H1 (cell line): ENCODE measurements at places on chromosomes 5 and 9. TPM values are rescaled to one million over a fixed set of nuclear protein-coding genes. Genes with fewer than 3 reads are reported as not detected.

- peak; percentile 91 for DNase-seq
Observed at GRCh38 chr9:74770508-74771261, 117.0 kb downstream of the TRPM6 start.

DNA sequence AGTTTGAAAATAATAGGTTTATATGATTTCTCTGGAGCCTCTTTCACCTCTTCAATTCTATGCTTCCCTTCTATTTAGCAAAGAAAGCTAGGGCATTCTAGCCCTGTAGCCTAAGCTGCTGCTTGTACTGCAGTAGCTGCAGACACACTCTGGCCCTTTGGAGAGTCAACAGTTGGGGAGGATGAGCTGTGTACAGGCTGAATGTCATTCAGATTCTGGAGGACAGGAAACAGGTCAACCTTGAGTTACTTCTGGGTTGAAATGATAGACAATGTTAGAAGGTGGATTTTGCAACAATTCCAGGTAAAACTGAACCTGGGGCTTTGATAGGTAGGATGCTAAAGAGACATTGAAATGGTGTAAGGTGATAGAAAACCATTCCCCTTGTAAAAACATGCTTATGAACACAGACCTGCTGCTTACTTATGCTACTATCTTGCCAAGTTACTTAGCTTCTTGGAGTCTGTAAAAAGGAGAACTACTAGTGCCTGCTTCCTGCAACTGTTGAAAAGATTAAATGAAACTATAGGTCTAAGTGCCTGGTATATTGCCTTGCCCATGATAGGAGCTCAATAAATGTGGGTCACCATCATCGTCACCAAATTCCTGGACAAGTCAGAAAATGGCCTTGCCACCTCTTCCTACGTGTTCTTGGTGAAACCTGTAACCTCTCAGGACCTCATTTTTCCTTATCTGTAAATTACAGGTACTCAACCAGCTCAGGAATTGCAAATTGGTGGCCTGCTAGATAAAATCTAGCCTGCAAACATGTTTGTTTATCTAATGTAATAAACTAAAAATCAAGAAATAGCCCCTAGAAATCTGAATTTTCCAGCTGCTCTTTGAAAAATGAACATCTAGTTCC, 83.7 kb downstream of the GALNT10 start:
- DNase-seq, result no peak

DNA sequence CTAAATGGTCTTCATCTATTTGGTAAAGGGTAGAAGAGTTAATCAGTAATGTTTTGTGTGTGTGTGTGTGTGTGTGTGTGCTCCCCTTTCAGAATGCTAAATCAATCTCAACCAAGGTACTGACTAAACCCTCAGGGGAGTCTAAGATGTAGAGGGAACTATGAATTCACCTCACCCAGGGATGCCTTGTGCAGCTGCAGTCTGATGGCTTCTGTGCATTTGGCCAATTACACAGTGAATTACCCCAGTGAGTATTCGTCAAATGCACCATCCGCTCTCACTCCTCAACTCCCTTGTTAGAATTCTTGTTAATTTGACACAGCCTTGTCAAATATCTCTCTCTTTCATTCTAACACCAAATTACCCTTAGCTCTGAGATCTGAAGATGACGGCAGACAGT, 234.6 kb downstream of the GABRB2 start:
- DNase-seq, result no peak

GRCh38 chr9:69180670-69181069, 6.6 kb downstream of the TJP2 start:
- no peak for DNase-seq

DNA sequence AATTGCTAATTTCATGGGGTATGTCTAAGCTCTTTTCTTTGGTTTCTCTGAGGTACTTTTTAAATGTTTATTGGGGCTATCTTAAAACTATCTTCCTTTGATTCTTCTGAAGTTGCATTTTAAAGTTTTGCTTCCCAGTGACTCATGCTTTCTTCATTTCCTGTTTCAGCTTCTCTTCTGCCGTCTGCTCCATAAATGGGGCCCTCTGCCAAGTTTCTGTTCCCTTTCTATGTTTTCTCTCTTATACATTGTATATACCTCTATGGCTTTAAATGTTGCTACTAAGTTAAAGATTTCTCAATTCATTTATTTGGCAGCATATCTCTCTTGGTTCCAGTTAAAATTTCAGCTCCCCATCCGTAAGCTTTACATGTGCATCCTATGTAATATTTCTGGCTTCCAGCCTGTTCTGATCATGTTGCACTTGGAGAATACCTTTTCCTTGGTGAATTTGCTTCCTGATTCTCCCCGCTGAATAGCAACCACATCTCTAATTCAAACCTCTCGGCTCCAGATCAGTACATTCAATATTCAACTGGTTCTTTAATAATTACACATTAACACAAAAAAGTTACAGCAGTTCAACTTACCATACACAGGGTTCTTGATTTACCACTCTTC, 125.3 kb downstream of the ST8SIA4 start:
- DNase-seq, result no peak

DNA sequence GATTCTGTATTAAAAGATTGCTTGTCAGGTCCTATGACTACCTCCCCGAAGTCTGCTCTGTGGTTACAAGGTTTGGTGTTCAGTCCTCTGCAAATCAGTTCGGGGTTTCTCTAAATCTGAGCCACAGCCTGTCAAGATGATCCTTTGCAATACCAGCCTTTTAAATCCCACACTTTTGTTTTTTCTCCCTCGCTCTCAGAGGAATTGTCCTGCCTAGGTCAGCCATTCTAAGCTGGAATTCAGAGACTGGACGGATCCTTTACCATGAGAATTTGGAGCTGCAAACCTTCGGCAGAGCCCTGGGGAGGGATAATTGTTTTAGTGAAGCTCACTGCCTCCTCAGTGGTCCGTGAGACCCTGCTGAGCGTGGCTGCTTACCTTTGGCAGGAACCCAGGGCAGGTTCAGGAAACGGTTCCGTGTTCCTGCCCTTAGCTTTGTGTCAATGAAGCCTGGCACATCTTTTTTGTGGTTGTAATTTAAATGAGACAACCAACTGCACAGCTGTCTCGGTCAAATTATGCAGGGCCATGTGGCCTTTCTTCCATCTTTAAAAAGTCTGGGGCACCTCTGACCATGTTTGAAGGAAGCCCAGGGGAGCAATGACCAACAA, 47.2 kb downstream of the EBF1 start:
- no peak for DNase-seq

DNA sequence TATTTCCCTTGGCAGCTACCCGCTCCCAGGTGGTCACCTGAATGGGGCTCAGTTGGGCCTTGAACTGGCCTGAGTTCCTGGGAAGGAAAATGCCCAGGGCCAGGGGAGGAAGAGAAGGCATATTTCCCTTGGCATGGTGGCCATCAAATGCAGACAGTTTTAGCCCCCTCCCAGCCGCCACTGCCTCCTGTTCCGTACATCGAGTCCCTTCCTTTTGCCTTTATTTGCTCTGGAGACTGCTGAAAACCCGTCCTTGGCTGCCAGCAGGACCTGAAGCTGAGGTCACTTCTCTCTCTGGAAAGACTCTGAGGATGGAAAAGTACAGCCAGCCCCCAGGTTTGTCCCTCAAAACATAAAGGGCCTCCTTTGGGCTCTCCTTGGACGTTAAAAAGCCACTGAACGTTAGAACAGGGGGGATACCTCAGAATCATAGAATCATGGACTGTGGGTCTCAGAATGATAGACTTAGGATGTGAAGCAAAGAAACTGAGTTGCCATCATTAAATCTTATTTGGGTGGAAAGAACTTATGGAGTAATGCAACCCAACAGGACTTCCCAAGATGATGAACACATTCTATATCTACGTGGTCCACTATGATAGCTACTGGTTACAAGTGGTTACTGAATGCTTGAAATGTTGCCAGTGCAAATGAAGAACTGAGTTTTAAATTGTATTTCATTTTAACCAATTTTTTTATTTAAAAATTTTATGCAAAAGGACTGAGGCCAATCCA, 7.1 kb downstream of the SPARC start:
- DNase-seq, result no peak

- DNase-seq, result no peak
Observed at GRCh38 chr5:168332042-168332441, 40.6 kb downstream of the WWC1 start.

- DNase-seq, result no peak
Observed at GRCh38 chr5:36660397-36661049, 54.1 kb downstream of the SLC1A3 start.

- DNase-seq, result no peak
Observed at GRCh38 chr5:178460174-178460573, 130.0 kb downstream of the COL23A1 start.

- DNase-seq, result no peak
Observed at GRCh38 chr5:6644794-6645241, 11.6 kb downstream of the SRD5A1 start.

GRCh38 chr5:83404182-83404716, 67.3 kb upstream of the VCAN start:
- no peak for DNase-seq

DNA sequence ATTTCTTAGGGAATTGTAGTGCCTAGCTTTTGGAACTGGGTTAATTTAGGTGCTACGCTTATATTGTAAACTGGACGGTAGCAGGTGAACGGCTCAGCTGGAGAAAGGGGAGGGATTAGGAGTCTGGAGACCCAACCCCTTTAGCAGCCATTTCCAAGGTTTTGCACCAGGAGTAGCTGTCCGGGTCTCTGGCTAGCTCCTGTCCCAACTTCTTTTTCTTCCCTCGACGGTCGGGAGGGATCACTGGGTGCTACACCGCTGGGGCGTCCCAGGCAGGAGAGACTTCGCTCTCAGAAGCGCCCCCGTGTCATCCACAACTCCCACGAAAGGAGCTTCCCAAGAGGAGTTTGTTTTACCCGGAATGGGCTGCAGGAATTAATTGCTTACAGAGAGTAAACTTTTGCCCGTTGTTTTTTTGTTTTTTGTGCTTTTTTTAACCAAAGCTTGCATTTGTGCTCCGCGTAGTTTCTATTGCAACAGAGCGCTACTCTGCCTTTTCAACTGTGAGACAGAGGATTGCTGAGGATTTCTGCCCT, 1640.9 kb upstream of the C9orf72 start:
- DNase-seq, result peak; percentile 75

GRCh38 chr5:78496373-78496772, 136.0 kb downstream of the SCAMP1 start:
- DNase-seq, result no peak

DNA sequence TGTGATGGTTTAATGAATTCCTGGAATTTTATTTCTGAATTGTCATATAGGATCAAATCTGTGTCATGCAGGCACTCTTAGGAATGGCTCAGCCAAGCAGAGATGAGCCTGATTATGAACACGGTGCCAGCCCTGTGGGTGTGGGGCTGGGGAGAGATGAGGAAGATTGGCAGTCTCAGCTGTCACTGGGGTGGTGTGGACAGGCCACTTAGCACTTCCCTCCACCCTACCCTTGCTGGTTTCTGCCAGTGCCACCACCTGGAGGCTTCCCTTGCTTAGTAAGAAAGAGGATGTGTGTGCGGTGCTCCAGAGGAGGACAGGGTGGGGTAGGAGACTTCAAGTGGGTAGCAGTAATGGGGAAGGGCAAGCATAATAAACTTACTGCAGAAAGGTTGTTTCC, 226.6 kb downstream of the CD180 start:
- no peak for DNase-seq

DNA sequence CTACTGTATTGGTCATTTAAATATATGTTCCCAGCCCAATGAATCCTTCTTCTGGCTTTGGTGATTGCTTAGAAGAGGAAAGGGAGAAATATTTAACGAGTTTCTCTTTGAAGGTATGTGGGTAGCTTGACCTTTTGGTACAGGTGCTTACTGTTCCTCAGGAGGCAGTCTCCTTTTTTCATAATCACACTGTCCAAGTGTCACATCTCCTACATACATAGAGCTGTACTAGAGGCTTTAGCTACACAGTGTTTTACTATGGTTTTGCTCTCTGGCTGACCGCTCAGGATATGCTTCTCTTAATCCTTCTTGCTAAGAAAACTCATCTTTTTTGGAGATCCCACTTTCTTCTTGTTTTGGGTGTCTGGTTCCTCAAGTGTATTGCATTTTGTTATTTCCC, 6.9 kb downstream of the ERBIN start:
- no peak for DNase-seq

DNA sequence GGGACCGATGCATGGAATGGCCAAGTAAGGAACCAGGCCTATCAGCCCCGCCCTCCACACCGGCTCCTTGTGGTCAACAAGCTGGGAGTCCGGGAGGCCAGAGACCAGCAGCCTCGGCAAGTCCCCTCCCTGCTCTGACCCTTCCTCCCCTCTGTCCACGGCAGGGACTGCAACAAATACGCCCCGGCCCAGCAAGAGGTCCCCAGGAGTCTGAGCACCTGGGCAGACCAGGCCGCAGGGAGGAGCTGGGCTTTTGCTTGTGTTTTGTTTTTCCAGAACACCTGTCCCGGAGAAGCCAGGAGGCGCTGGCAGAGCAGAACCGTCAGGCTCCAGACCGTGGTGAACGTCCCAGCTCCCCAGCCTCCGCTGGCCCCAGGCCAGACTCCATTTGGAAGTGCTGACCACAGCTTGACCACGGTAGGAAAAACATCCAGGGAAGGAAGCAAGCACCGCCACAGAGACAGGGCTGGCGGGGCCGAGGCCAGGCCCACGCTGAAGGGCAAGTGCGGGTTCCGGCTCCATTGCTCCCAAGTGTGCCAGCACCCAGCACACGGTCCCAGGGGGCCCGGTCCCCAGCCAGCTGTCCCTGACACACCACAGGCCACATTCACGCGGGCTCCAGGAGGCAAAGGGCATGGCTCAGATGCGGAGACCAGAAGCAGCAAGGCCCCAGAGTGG, 56.7 kb downstream of the VAV2 start:
- DNase-seq, result no peak

GRCh38 chr5:36836831-36837230, 39.7 kb upstream of the NIPBL start:
- no peak for DNase-seq

DNA sequence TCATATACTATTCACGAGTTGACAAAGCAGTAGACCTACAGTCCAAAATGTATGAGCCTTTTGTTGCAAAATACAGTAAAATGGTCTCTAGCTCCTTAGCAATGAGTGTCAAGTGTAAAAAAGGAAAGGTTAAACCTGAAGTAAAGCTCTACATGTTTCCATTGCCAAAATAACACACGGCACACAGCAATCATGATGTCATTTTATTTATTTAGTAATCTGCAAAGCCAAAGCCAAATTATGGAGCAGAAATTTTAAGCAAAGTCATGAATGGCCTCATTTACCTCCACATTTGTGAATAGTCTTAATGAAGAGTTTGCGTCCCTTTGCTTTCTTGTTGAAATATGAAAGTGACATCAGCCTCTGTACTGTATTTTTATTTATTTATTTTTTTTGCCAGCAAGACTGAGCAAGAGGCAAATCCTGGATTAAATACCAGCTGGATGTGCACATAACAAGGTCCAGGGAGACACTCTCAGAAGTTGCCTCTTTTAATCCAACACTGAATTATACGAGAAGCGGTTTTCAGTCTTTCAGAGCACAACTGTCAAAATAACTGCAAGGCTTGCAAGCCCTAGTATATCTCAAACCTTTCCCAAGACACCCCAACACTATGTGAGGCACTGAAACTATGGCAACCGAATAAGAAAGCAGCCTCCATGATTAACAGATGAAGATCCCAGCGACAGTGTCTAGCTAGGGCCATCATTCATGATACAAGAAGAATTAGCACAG, 9.7 kb downstream of the SEMA6A start:
- no peak for DNase-seq

AIF1L gene
- total RNA-seq, result 149 and 153 TPM in 2 replicates

CNTNAP3 gene
- 5.1 and 9.0 TPM in 2 replicates for total RNA-seq

SH3TC2 gene
- 0.77 and 0.80 TPM in 2 replicates for total RNA-seq

PCDHA12 gene
- 9.3 and 10.6 TPM in 2 replicates for total RNA-seq

FGD3 gene
- 1.4 and 1.9 TPM in 2 replicates for total RNA-seq

PTGR1 gene
- 28.5 and 29.3 TPM in 2 replicates for total RNA-seq

SMC5 gene
- total RNA-seq, result 22.5 and 22.6 TPM in 2 replicates

FAM78A gene
- total RNA-seq, result 3.1 and 3.5 TPM in 2 replicates

MSMP gene
- total RNA-seq, result not detected in 2 replicates

COL15A1 gene
- 0.08 and 0.15 TPM in 2 replicates for total RNA-seq
